GM23248 (cell line): ENCODE measurements at places on chromosomes 3 and 15. TPM values are rescaled to one million over a fixed set of nuclear protein-coding genes. Genes with fewer than 3 reads are reported as not detected.

Gene WNT5A
- 281 and 298 TPM in 2 replicates for total RNA-seq

Gene SRGAP3
- total RNA-seq: 0.13 and 1.7 TPM in 2 replicates

Gene PPP2R3A
- total RNA-seq: 21.0 and 22.6 TPM in 2 replicates

Gene SLC9A9
- total RNA-seq: 3.2 and 3.8 TPM in 2 replicates

Gene SLC22A13
- total RNA-seq: 0.38 and 0.86 TPM in 2 replicates

Gene PLXNA1
- 84.7 and 86.1 TPM in 2 replicates for total RNA-seq

Gene ARF4
- 346 and 371 TPM in 2 replicates for total RNA-seq

Gene DUOXA2
- total RNA-seq: not detected in 2 replicates

DNA sequence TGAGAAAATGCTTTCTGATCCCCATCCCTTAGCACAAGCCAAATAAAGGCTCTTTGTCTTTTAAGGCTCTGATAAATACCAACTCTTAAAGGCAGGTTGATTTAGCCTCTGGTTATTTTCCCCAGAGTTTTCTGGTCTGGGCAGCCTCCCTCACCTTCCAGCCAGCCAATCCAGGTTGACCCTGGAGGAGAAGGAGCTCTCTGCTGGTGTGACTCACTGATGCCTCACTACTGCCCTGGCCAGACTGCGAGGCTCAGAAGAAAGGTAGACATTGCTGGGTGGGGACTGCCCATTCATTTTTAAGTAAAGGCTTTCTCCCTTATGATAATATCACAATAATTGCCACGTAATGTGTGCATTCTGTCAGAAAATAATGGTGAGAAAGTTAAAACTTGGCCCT is 37.1 kb downstream of the SLCO3A1 start:
- DNase-seq: peak; percentile 62

DNA sequence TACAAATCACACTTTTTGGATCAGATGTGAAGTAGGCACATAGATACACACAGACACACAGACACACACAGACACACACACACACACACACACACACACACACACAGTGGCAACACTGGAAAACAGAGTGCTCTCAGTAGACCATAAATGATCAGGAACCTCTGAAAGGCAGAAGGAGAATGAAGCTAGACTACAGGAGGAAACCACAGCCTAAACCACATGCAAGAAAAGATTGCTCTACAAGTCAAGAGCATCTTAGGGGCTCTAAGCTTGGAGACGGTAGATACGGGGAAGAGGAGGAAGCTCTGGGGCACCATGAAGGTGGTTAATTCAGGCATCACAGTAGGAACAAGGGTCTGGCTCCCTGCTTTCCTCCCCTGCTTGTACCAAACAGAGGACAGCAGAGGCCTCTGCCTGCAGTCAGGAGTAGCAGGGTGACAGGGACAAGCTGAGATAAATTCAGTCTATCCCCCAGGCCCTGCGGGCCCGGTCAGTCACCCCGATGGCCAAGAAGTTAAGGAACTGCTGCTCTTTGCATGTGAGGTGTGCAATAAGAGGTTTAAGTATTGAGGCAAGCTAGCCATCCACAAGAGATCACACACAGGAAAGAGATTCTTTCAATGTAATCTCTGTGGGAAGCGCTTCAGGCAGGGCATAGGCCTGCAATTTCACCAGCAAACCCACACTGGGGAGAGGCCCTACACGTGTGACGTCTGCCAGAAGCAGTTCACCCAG is 23.5 kb upstream of the ARPIN start:
- no peak for DNase-seq

GRCh38 chr3:111325160-111325718 is 216.8 kb upstream of the CD96 start:
- peak; percentile 18 for DNase-seq

- peak; percentile 20 for DNase-seq
Observed at GRCh38 chr3:23258110-23258509, 55.0 kb downstream of the UBE2E2 start.

- no peak for DNase-seq
Observed at GRCh38 chr3:14801668-14802380, 16.9 kb upstream of the FGD5 start.

- no peak for DNase-seq
Observed at GRCh38 chr3:70185661-70186060, 126.8 kb downstream of the MDFIC2 start.

GRCh38 chr3:13577181-13578121 is 28.5 kb downstream of the FBLN2 start:
- no peak for DNase-seq

DNA sequence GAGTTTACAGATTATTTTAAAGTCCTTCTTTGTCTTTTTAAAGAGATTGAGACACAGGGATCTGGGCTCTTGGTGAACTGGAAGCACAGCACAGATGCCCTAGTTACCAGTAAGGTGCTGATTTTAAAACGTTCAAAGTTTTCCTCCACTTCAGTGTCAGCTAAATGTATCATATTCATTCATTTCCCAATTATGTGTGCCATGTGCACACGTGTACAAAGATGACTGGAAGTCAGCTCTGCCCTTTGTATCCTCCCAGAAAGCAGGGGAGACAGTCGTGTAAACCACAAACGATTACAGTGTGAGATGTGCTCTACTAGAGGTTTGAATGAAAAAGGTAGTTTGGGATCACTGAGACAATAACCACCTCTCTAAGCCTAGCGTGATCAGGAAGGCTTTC is 730 bp downstream of the ZKSCAN7 start:
- peak; percentile 50 for DNase-seq

- peak; percentile 90 for DNase-seq
Observed at GRCh38 chr3:61560517-61561373, 626 bp upstream of the PTPRG start.

DNA sequence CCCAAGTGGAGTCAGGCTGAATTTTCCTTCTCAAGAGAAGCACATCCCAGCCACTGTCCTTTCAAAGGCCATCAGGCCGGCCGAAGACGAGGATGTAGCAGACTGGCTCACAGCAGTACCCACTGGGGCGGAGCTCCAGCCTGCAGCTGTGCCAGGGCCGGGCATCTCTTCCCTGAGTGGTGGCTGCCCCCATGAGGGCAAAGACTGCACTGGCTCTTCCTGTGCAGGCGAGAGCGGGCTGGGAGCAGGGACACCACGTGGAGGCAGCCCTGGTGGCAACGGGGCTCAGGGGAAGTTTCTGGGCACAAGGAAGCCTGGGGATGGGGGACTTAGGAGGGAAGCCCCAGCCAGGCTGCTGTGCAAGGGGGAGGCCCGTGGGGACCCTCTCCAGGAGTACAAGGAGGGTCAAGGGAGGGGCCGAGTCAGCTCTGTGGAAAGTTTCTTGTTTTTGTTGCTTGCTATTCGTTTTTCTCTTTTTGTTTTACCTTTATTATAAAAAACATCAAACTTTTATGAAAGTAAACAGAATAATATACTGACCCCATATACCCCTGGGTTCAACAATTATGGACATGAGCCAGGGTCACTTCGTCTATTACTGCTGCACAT is 66.1 kb downstream of the RPN1 start:
- DNase-seq: peak; percentile 93

DNA sequence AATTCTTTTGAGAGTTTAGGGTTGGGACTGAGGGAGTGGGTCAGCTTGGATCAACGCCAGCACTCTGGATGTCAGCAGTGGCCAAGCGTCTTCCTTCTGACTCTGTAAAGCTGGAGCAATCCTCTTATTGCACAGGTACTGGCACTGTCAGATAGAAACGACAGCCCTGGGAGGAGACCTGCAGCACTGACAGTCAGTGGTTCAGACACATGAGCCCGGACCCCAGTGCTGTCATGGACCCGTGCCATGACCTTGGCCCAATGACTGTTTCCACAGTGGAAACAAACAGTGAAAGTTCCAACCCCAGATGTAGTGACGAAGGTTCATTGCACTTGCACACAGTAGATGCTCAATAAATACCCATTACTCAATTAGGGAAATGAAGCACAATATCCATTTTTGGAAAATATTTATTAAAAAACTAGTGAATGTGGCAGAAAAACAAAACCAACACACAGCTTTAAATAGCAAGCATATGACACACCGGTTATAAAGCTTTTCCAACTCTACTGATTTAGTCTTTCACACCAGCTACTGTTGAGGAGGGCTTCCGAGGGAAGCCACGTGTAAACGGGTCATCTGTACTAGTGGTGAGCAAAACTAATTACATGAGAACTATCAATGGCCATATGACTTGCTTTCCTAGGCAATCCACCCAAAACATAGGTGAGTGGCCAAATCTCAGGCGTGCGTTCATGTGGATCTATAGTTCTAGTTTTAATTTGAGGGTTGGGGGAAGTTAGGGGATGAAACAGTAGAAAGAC is 22.1 kb downstream of the SIAH2 start:
- no peak for DNase-seq

DNA sequence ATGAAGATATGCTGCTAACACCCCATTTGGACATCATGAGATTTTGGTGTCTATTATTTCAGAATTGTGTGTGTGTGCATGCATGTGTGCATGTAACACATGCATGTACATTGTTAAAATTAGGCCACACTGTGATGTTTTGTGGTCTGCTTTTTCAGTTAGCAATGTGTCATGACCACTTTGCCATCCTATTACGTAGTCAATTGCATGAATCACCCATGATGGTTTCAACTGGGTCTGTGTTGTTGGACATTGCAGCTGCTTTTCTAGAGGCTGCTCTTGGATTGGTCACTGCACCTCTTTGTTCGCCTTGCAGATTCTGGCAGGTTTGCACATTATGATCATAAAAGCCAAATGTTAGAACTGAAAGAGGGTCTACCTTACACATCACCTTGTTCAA is 101.0 kb upstream of the THBS1 start:
- peak; percentile 40 for DNase-seq

DNA sequence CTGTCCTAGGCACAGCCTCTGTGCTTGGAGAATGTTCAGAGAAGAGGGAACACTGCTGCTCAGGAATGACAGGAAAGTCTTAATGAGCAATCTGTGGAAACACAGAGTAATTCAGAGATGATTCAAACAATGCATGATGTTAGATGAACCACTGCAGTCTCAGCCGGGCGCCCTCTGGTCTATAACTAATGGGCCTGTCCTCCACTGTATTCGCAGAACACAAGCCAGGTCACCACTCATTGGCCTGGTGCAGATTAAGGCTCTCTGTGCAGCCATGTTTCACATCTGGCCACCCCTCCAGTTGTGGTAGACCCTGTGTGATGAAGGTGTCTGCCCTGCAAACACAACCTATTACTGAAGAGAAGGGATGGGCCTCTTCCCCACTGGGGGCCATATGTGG is 281.7 kb upstream of the ROPN1 start:
- peak; percentile 37 for DNase-seq

GRCh38 chr3:114565216-114565615 is 271.4 kb downstream of the TIGIT start:
- DNase-seq: peak; percentile 54

- no peak for DNase-seq
Observed at GRCh38 chr3:23928524-23928923, 11.6 kb downstream of the RPL15 start.

DNA sequence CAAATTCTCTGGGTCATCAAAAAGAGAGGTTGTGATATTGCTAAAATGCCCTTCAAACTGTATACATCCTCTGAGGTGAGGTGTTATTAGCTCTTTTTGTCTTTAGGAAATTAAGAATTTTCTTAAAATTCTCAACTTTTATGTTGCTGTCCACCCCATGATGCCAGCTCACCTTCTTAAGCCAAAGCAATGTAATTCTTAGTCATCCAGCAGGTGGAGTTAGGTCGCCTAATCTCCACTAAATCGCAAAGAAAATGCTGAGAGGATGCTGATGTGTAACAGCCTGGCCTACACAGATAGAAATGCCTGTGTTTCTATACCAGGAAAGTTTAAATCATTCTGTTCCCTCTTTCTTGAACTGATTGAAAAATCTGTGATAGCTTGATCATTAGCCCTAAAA is 770.2 kb upstream of the ALCAM start:
- peak; percentile 39 for DNase-seq

DNA sequence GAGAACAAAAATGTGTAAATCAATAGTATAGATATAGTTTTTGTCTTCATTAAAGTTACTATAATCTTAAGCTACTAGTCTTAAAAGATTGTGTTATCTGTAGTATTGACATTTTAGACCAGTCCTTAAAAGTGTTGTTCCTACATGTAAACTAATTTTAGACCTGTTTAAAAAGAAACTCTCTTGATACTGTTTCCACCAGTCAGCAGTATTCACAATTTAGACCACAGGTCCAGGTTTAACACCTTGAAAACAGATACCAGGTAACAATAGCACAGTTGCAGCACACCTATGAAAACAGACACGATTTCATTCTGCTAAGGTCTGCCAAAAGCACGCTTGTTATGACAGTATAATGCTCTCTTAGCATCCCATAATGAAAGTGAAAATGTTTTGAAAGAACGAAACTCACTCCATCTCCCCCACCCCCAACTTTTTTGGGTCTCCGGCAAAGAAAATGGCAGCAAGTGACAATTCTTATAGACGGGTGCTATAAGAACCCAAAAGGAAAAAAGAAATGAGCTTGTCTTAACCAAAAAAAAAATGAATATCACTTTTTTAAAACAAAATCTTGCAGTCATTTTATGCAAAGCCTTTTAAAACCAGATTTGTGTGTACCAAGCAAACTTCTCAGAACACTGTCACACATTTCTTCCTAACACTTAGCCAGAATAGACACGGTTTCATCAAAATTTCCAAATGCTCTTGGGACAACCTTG is 1.6 kb downstream of the EIF4E3 start:
- no peak for DNase-seq

DNA sequence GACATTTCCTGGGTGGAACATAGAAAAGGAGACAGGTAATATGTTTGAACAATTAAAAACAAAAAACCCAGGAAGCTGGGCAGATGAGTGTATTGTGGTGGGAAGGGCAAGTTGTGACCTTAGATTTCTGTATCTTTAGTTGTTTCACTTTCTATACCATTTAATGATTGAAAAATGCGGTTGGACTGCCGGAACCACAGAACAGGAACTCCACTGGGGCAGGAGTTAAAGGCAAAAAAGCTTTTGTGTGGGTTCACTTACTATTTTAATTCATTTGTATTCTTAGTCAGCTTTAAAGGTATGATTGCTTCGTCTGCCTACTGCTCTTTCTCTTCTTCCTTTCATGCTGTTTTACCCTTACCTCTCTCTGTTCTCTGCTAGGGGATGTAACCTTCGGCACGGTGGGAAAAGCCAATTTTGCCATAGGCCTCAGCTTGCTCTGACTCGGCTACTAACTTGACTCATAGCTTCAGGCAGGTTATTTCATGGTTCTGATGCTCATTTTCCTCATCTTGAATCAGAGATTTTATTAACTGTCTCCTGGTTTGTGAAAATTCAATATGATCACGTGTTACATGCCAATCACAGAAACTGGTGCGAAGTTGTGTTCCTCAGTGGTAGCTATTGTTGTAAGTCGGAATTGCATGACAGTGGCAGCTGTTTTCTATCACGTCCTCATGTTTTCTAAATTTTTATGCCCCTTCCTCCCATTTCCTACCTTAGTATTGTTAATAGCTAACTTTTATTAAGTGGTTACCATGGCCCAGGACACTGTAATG is 1.6 kb upstream of the MCTP2 start:
- no peak for DNase-seq
